Stimulated activated CD8-positive, alpha-beta memory T cell treated with anti-CD3 and anti-CD28 coated beads, Interleukin-4, amount 100 ng/mL, for 4 hours (primary cell): ENCODE measurements at places on chromosomes 4 and X.

- DNase-seq: no peak
Observed at GRCh38 chr4:88690355-88690754, 7.3 kb downstream of the NAP1L5 start.

- DNase-seq: no peak
Observed at GRCh38 chr4:67549123-67549522, 3.8 kb upstream of the CENPC start.

- DNase-seq: no peak
Observed at GRCh38 chr4:155122382-155122781, 86.1 kb upstream of the NPY2R start.

DNA sequence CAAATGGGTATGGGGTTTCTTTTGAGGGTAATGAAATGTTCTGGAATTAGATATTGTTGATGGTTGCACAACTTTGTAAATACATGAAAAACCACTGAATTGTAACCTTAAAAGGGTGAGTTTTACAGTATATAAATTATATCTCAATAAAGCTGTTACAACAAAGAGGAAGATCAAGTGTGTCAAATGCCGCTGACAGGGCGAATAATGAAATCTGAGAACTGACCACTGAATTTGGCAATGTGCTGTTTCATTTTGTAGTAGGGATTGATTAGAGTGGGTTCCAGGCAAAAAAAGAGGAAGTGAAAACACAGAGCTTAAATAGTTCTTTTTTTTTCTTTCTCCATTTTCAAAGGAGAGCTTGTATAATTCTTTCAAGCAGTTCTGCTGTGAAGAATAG lies 161.1 kb upstream of the NAP1L5 start:
- DNase-seq: no peak
